ENCODE measurements at places on chromosomes 4 and X. TPM values are rescaled to one million over a fixed set of nuclear protein-coding genes. Genes with fewer than 3 reads are reported as not detected.

DNA sequence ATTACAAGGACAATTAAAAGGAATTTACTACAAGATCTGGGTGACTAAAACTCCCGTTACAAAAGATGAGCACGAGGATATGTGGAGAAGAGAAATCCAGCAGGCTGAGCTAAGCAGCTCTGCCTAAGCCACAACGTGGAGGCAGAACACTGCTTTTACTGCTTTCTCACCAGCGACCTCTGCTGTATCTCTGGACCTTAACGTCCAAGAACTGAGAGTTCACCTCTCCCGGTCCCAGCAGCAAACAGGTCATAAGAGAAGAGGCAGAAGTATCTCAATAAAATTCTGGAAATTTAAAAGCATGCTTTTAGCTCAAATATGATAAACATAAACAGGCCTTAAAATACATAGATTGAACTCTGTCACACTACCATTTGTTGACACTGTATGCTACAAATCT, 81.0 kb downstream of the ADGRA3 start:
- peak; percentile 27 for DNase-seq

The LRP2BP gene
- 0.80 TPM for total RNA-seq

DNA sequence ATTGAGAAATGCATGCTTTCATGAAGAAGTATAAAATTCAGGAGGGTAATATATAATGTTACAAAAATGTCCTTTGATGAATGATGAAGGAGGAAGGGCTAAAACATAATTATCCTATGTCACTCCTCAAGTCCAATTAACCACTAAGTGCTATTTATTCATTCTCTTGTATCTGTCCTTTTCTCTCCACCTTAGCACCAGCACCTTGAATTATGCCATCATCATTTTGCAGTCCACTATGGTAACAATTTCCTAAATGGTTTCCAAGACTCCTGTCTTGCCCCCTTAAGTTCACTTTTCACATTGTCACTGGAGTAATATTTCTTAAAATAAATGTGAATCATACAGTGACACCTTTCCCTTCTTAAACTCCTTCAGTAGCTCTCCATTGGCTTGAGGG, 756.3 kb downstream of the STPG2 start:
- DNase-seq, result no peak

DNA sequence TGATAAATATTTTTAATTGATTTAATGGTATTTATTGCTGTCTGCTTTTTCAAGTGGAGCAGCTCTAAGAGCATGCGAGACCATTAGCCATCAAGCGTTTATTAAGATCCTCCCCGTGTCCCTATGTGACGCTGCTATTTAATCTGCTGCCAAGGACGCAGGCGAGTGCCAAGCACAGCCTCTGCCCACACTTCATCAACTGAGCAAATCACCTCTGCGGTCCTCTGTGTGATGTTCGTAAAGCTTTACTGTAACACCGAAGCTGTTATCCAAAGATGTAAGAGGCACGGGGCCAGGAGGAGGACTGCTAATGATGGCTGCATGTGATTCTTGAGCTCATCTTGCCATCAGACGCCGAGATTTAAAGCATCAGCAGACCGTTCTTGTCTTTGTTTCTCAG, 79.5 kb downstream of the STOX2 start:
- no peak for DNase-seq

DNA sequence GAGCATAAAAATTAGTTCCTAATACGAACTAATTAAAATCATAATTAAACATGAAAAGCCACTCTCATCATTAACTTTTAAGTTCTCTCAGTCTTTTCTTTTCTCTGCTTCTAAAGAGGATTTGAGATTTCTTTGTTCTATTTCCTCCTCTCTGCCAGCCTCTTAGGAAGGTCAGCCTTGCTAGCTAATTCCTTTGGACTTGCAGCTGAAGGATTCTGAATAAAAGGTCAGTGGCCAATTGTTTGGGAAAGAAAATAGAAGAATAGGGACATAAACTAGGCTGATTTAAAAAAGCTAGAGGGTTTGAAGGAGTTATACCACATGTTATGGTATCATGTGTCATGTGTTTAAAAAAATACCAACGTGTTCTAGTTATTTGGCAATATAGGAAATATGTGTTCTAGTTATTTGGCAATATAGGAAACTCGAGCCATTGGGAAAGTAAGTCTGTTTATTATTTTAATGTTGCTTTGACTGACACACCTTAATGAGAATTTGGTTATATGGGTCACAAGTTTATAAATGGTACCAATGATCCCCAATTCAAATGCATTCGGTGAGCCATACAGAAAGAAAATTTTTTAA, 1668.7 kb upstream of the PCDH7 start:
- no peak for DNase-seq

- peak; percentile 28 for DNase-seq
Measured at GRCh38 chrX:40201329-40201885, 103.6 kb upstream of the BCOR start.

DNA sequence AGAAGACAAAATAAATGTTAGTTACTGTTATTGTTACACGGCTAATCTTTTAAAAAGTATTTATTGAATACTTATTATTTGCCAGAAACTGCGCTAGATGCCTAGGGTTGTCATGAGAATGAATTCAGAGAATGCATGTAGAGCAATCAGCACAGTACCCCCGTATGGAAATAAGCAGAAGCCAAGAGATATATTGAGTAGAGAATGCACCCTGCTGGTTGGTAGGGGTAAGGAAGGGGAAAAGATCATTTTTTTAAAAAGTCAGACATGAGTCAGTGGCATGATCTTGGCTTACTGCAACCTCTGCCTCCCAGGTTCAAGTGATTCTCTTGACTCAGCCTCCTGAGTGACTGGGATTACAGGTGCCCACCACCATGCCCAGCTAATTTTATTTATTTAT, 13.1 kb upstream of the DRP2 start:
- peak; percentile 12 for DNase-seq

DNA sequence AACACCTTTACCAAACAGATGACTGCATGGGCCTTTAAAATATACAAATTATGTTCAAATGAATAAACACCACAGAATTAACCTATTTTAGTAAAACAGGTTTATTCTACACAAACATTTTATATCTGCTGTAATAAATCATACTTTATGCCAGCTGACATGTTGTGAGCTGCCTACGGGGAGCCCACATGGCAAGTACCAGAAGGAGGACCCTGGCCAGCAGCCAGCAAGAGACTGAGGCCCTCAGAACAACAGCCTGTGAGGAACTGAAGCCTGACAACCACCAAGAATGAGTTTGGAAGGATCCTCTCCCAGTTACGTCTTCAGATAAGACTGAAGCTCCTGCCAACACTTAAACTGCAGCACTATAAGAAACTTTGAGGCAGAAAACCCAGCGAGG, 377.0 kb downstream of the PDGFC start:
- no peak for DNase-seq

DNA sequence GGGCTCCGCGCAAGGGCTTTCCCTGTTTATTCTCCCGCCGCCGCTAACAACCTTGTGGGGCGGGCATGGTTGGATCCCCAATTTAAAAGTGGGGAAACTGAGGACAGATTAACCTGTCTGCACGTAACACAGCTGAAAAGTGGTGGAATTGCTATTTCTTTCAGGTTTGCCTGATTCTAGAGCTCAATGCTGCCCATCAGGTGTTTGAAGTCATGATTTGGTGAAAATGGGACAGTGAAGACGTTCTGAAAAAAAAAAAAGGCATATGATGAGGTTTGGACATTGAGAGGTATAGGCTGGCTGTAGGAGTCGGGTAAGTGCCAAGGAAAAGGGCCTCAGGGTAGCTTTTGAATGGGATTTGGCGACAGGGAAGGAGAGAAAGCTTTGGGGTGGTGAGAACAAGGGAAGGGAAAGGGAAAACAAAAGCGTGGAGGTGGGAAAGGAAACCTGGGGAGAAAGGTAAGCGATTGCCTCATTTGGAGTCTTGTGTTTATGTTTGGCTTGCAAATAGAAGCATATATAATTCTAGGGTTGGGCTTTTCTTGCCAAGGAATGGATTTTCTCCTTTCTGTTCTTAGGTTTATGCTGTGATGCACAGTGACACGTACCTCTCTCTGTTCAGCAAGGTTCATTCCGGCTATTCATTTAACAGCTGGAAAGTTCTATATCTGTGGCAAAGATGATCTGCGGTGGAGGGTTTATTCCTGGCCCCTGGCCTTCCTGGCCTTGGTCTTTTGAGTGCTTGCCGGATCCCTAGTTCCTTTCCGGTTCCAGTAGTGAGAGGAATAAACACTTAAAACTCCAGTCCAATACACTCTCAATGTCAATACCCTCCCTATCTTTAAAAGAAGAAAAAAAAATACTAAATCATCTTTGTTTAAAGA, 2.4 kb upstream of the STIM2 start:
- no peak for DNase-seq

DNA sequence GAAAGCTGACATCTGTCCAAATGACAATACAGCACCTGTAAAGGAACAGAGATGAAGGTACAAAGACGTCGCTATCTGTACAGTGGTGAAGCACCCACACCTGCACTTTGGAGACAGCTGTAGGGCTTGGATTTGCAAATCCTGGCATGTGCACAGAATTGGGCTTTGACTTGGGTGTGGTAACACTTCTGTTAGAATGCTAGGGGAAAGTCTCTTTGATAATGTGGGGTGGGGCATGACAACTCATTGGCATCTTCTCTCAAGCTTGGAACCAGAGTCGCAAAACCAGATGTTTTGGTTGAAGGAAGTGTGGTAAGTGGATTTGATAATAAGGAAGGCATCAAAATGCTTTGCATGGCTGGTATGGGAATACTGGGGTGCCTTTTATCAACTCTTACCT, 55.5 kb downstream of the VCX3B start:
- no peak for DNase-seq

- DNase-seq, result no peak
Measured at GRCh38 chr4:163398238-163398637, 54.5 kb downstream of the NPY5R start.

DNA sequence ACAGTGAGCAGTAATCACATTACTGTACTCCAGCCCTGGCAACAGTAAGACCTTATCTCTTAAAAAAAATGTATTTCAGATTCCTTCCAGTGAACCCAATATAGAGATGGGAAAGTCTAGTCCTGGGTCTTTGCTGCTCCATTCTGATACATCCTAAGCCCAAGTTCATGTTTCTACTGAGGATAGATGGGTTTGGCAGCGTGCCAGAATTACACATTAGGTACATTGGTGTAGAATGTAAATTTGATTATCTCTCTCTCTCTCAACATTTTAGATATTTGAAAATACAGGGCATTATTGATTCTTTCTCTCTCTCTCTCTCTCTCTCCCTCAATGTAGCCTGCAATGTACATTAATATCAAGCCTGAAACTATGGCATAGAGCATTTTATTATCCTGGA, 43.5 kb upstream of the ZNF330 start:
- DNase-seq, result peak; percentile 5

The UGT8 gene
- 0.18 TPM for total RNA-seq

The NPY2R gene
- total RNA-seq, result not detected

GRCh38 chrX:107646735-107647134, 18.4 kb downstream of the PRPS1 start:
- no peak for DNase-seq

GRCh38 chrX:134599184-134599914, 58.9 kb downstream of the PLAC1 start:
- DNase-seq, result peak; percentile 67

- no peak for DNase-seq
Measured at GRCh38 chr4:13940921-13941320, 313.4 kb upstream of the BOD1L1 start.

GRCh38 chr4:77454858-77455257, 150.8 kb upstream of the CXCL13 start:
- no peak for DNase-seq

- DNase-seq, result no peak
Measured at GRCh38 chr4:133996431-133997121, 205.0 kb downstream of the PABPC4L start.

GRCh38 chr4:140242357-140243277, 88.6 kb upstream of the MAML3 start:
- DNase-seq, result peak; percentile 47

The RPS6KA6 gene
- total RNA-seq, result 0.12 TPM

The GNRHR gene
- total RNA-seq, result not detected

GRCh38 chr4:4720646-4721045, 138.8 kb upstream of the MSX1 start:
- DNase-seq, result no peak

The WFS1 gene
- 3.4 TPM for total RNA-seq

- DNase-seq, result no peak
Measured at GRCh38 chr4:39660045-39660444, 21.4 kb upstream of the SMIM14 start.

The HELT gene
- total RNA-seq, result not detected

DNA sequence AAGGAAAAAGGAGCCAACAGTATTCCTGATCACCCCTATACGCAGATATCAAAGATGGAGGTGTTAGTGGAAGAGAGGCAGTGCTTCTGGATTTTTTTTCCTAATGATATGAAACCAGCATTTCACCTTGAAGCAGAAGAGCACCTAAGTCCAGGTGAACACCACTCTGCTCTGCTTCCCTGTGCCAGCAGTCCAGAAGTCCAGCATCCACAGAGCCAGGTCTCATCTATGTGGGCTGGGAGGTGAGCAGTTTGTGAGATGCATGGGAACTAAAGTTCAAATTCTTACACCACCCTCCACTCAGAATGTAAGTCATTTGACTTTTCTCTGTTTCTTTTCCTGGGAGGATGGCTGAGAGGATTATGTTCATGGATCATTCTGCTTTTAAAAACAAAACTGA, 202.6 kb downstream of the RELL1 start:
- no peak for DNase-seq

DNA sequence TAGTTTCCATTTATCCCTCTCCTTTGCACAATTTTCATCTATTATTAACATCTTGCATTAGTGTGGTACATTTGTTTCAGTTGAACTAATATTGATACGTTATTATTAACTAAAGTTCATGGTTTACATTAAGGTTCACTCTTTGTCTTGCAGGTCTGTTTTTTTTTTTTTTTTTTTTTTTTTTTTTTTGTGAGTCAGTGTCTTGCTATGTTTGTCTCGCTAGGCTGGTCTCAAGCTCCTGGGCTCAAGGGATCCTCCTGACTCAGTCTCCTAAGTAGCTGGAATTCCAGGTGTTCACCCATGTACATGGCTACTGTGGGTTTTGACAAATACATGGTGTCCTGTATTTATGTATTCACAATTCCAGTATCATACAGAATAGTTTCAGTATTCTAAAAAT, 6.8 kb downstream of the TBC1D19 start:
- DNase-seq, result no peak

DNA sequence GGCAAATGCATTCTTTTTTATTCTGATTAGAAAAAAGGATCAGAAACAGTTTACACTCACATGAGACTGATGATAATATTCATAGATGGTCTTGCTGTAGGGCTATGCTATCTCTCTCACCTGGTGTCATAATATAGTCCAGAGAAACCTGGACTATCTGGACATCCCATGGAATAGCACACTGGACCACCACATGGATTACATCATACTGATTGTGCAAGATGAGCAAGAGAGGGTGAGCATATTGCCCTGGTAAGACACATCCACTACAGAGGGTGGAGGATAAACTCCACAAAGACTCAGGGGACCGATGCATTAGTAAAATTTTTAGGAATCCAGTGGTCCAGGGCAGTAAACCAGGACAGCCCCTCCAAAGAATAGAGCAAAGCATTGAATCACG, 8.2 kb downstream of the SYN1 start:
- no peak for DNase-seq

The NRK gene
- total RNA-seq, result not detected

GRCh38 chr4:31598639-31599038, 878.5 kb downstream of the PCDH7 start:
- DNase-seq, result no peak

GRCh38 chr4:48483006-48483776, at the start of gene SLC10A4:
Gene SLC10A4 (plus strand): TSS chr4:48483343. CDS start chr4:48483562, 219 bp downstream.
- DNase-seq, result peak; percentile 31

The LAGE3 gene
- 43.0 TPM for total RNA-seq

- peak; percentile 17 for DNase-seq
Measured at GRCh38 chr4:74794382-74795010, at the start of gene BTC. Gene BTC (minus strand): TSS chr4:74794523. CDS start chr4:74794325, 198 bp downstream.
